ENCODE measurements at places on chromosomes 5 and 9. TPM values are rescaled to one million over a fixed set of nuclear protein-coding genes. Genes with fewer than 3 reads are reported as not detected.

- no peak for DNase-seq
These were observed 152.9 kb upstream of the PHYKPL start for GRCh38 chr5:178385496-178385890.

DNA sequence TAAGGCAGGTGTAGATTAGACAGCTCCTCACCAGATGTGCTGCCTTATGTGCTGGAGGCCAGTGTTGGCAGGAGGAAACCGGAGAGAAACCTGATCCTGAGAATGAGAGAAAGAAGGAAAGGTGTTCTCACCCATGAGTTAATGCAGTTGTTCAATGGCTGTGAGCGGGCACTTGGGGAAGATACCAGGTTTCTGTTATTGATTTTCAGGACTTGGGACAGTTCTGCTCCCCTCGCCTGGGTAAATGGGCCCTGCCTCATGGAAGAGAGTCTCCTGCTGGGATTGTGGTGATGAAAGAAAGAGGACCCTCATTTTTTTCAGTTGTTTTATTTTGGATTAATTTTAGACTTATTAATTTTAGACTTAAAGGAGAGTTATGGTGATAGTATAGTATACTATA is 59.5 kb downstream of the EGFLAM start:
- no peak for DNase-seq

- no peak for DNase-seq
These were observed 61.5 kb downstream of the ZFR start for GRCh38 chr5:32383065-32383464.

Gene PLPP6
- 7.4 TPM for total RNA-seq

- no peak for DNase-seq
These were observed 578.4 kb downstream of the CDK5RAP2 start for GRCh38 chr9:120001536-120001935.

GRCh38 chr9:91643481-91644077 is 219.9 kb upstream of the NFIL3 start:
- DNase-seq: no peak

GRCh38 chr9:6576987-6577386 is 68.5 kb downstream of the GLDC start:
- DNase-seq: no peak

DNA sequence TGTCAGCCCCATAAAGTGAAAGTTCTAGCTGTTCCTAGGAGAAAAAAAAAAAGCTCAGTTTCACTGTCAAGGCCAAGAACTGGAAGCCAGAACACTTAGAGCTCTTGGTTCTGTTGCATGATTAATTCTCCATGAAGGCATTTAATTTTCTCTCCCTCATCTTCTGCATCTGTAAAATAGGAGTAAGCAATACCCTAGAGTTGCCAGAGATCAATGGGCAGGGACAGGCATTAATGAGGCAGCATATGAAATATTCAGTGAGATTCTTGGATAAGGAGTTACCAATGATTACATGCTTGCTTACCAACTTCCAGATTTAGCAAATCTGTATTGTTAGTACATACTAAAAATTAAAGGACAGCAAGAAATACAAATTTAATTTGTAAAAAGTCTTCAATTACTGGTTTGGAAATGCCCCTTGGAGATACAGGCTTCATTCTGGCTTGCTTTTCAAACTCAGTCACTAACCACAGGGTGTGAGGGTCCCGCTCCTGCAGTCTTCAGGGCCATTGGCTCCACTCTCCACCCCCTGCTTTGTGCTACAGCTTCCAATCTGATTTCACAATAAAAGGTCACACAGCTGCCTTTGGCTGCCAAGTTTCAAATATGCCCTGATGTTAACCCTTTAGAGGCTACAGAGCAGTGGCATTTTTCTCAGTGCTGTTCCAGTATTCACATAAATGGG is 624.6 kb downstream of the BNC2 start:
- no peak for DNase-seq

Gene SLC25A51
- 32.2 TPM for total RNA-seq

- DNase-seq: no peak
These were observed 2.6 kb downstream of the FCN2 start for GRCh38 chr9:134883040-134883782.
